ENCODE measurements at places on chromosomes 5 and 9.
A peak's percentile ranks its signal among the peaks of the same experiment; 100 is the strongest.

DNA sequence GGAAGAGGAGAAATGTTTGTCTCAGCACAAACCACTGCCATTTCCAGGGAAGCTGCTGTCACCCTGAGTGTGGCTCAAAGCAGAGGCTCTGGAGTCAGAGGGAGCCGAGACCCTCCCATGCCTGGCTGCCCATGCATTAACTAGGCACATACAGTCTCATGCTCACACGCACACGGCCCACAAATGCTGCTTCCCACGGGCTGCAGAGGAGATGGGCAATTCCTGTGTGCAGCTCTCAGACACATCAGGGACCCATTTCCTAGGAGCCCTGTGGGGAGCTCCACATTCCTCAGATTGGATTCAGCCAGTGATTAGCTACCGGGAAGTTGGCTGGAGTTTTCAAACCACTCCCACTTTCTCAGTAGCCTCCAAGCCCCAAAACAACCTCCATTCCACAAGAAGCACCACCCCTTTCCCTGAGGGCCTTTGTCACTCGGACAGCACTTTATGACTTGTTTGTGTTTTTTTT, 9.1 kb upstream of the PTGES start:
- DNase-seq, result no peak

DNA sequence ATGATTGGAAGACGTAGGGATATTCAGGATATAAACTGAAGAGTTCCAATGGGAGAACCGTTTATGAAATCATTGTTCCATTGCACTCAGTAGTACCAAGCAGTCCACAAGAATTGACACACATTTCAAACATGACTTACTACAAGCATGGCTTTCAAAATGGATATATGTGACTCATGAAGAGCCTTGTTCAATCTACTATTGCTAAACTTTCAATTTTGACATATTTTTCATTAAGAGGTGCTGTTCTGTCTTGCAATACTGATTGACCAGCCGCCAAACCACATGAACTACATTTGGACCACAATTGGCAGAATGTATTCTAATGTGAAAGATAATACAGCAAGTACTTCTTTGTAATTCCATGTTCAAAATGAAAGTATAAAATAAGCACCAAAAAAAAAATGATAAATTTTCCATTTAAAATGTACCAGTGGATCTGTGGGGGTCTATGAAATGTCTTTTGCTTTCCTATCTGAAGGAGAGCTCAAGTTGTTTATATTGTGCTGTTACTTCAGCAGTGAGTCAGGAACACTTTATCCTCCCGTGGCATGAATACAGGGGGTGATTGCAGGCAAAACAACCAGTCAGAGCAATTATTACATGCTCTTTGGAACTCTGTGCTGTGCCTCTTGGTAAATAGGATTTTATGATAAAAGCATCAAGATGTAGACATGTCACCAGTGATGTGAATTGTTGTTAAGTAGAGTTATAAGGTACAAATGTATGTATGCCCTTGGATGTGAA, 366.0 kb downstream of the ARRDC3 start:
- no peak for DNase-seq

GRCh38 chr5:53087621-53088121, 21.9 kb downstream of the MOCS2 start:
- no peak for DNase-seq

DNA sequence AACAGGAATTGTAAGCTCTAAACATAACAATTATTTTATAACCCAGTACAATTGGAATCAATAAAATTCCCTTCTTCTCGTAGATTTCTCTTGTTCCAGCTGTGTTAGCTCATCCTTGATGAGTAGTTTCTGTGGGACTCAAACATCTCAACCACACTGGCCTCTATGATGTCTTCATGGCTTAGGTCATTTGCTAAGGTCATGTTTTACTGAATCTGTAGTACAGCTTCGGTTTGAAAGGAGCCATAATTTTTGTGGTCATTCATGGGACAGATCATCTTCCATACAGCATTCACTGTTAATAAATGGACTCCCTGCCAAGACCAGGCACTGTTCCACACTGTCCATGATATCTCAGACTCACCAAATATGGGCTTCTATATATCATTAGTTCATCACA, 369.0 kb upstream of the RFX3 start:
- no peak for DNase-seq

GRCh38 chr5:62689599-62690368, 111.2 kb downstream of the LRRC70 start:
- DNase-seq, result no peak

GRCh38 chr9:93452710-93453046, 703 bp downstream of the FAM120AOS start:
- DNase-seq, result no peak

GRCh38 chr9:121278477-121279261, 10.7 kb downstream of the GSN start:
- DNase-seq, result no peak

DNA sequence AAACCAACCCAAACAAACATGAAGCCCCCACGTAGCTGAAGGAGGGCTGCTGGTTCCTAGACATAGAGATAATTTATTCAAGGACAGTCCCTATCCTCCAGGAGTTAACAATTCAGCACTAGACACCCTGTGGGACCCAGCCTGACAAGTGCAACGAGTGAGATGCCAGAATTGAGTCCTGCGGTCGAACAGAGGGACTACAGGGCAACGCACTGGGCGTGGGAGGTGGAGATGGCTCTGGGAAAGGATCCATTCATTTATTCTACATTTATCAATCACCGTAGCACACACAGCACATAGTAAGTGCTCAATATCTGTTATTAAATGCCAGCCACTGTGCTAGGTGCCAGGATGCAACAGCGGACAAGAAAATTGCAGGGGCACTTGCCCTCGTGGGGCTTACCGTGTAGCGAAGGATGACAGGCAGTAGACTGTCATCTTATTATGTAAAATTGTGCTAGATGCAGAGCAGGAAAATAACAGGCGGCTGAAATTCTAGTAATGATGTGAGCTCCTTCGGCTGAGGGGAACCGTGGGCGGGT, 855 bp upstream of the ARHGAP26 start:
- DNase-seq, result no peak

- no peak for DNase-seq
Measured at GRCh38 chr9:40911647-40912046, 216.8 kb downstream of the FOXD4L6 start.

- DNase-seq, result no peak
Measured at GRCh38 chr5:100902440-100903038, 543 bp downstream of the ST8SIA4 start.

GRCh38 chr9:18159254-18159653, 314.7 kb upstream of the ADAMTSL1 start:
- DNase-seq, result no peak

DNA sequence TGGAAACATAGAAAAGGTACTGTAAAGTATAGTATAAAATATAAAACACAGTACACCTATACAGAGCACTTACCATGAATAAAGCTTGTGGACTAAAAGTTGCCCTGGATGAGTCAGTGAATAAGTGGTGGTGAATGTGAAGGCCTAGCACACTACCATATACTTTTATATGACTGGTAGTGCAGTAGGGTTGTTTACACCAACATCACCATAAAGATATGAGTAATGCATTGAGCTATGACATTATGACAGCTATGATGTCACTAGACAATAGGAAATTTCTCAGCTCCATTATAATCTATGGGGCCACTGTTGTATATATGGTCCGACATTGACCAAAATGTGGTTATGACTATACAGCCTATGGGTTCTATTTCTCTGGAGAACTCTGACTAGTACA, 291.8 kb upstream of the ACTBL2 start:
- no peak for DNase-seq

DNA sequence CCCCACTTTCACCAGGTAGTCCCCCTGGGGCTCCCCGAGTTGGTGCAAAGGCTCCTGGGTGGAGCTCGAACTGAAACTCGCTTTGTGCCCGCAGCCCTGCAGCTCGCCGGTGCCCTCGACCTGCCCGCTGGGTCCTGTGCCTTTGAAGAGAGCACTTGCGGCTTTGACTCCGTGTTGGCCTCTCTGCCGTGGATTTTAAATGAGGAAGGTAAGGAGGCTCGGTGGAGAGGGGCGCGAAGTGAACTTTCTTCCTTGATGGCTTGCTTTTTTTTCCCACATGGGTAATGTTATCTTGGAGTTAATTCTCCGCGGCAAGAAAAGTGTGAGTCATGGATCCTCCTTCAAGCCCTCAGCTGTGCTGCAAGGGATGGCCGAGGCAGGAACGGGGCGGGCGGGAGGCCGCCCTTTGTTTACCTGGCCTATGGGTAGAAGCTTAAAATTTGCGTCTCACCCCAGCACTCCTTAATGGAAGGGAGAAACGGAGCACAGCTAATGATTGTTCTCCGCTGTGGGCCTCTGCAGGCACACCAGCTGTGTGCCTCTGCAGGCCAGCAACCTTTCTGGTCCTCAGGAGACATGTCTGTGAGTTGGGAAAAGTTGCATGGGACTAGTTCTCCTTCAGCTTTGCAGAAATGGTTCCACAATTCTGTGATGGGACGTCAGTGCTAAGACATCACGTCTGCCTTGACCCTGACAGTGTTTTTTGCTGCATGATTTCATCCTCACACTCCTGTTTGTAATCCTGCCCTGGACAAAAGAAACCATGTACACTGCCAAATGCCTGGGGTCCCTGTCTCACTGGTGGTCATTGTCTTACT, 1.1 kb downstream of the MAMDC2 start:
- no peak for DNase-seq

DNA sequence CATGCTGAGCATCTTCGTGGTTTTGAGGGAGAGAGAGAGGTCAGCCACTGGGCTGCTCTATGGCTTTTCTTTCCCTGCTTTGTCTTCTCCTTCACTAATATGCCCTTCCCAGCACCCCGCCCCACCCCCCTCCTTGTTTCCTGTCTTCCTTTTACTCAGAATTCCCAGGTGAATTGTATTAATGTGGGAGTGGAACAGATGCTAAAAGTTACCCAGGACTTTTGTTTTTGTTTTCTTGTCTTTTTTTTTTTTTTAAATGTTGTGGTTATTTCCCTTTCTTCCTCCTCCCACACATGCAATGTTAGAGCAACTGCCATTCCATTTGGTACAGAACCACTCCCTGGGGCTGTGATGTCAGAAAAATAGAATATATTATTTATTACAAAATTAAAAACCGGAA, 442.7 kb upstream of the CD180 start:
- no peak for DNase-seq

DNA sequence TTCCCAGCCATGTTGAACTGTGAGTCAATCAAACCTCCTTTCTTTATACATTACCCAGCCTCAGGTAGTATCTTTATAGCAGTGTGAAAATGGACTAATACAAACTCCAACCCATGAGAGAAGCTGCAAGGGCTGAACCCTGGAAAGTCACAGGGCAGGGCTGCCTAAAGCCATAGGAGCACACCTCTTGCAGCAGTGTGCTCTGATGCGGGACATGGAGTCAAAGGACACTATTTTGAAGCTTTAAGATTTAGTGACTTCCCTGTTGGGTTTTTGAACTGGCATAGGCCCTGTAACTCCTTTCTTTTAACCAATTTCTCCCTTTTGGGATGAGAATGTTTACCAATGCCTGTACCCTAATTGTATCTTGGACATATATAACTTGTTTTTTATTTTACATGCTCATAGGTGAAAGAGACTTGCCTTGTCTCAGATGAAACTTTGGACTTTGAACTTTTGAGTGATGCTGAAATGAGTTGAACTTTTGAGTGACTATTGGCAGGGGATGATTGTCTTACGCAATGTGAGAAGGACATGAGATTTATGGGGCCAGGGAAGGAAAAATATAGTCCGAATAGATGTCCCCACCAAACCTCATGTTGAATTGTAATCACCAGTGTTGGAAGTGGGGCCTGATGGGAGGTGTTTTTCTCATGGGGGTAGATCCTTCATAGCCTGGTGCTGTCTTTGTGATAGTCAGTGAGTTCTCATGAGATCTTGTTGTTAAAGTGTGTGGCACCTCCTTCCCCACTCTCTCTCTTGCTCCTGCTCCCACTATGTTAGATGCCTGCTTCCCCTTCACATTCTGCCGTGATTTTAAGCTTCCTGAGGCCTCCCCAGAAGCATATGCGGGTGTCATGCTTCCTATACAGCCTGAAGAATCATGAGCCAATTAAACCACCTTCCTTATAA, 159.5 kb upstream of the SPEF2 start:
- no peak for DNase-seq

DNA sequence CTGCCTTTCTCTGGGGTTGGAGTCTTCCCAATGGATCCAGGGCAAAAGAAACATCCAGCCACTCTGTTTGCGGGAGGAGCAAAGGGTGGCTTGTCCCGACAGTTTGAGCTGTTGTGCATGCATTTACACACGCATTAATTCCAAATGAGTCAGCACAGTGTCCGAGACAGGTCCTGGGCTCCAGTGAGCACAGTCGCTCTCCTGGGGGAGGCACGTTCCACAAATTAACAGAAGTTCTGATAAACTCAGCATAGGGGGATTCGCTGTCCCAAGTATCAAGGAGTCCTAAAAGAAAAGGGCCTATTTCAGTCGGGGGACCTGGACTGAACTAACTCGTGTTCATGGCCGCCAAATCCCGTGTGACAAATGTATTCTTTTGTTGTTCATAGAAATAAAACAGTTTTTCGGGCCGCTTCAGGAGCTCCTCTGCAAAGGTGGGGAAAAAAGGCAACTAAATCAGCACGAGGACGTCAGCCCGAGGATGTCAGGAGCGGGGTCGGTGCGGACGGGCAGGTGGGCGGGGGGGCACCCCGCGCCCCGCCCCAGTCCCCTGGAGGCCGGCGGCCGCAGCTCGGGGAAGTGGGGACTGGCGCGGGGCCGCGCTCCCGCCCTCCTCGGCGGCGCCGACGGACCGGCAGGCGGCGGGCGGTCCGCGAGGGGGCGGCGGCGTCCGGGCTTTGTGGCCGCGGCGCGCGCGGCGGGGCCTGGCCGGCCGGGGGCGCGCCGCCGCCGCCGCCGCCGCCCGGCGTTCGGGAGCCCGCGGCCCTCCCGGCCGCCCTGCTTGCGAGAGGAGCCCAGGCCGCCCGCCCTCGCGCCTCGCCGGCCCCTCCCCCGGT, at the start of gene MSANTD3:
Gene MSANTD3 (plus strand): TSS at position 614 of the 836 bp plus-strand sequence. CDS start 14,796 bp downstream, outside the sequence.
- peak; percentile 6 for DNase-seq

DNA sequence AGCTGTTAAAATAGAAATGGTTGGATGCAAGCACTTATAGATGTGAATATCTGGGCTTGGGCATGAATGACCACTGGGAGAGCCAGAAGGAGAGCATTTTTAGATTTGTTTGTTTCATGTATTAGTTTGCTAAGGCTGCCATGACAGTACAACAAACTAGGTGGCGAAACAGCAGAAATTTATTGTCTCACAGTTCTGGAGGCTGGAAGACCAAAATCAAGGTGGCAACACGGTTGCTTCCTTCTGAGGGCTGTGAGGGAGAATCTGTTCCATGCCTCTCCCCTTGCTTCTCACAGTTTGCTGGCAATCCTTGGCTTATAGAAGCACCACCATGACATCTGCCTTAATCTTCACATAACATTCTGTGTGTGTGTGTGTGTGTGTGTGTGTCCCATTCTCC, 20.2 kb upstream of the CDC23 start:
- DNase-seq, result no peak

- no peak for DNase-seq
Measured at GRCh38 chr9:82706786-82707185, 356.2 kb downstream of the RASEF start.
